ENCODE measurements at places on chromosomes 16 and 17.

DNA sequence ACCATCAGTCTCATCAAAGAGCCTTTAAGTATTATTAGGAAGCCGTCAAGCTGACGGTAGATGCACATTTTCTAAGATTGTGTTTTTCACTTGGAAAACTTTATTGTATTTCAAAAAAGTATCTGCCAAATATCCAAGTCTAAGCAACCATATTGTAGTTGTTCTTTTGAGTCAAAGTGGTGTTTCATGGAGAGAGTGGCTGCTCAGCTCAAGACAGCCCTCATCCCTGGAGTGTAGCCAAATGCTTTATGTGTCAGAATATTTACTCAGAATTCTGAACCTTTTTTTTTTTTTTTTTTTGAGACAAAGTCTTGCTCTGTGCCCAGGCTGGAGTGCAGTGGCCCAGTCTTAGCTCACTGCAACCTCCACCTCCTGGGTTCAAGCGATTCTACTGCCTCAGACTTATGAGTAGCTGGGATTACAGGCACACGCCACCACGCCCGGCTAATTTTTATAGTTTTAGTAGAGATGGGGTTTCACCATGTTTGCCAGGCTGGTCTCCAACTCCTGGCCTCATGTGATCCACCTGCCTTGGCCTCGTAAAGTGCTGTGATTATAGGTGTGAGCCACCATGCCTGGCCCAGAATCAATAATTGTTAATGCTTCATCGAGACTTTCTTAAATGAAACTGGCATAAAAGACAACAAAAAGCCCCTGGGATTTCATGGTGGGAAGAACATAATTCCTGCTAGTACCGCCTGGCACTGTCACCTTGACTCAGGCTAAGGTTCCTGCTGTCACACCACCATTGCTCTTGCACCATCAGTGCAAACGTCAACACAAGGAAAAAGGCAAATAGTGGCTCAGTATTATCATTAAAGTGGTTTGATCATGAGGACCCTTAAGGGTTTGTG, 45.5 kb downstream of the PRKCA start:
- no peak for DNase-seq

DNA sequence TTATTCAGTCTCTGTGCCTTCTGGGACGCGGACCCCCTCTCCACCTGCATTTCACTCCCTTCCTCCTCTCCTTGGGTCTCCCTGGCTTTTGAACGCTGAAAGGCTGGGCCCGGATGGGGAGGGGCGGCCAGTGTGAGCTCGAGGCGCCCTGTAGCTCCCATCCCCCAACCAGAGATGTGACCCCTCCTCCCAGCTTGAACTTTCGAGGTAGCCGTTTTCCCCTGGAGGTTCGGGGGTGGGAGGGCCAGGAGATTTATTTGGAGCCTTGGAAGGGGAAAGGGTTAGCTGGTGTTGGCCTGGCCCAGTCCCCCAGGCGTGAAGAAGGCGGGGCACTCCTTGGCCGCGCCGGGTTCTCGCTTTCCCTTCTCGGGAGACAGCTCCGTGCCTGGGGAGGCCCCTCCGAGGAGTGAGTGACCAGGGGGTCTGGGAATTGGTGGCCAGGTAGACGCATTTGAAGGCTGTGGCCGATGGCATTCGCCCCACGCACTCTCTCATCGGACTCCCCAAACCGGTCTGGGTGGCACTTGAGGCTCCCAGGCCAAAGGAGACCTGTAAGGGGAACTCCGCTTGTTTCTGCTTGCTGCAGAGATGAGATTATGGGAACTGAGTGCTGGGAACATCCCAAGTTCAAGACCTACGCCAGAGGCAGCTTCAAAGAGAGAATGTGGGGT, 942 bp downstream of the LDAF1 start:
- no peak for DNase-seq

DNA sequence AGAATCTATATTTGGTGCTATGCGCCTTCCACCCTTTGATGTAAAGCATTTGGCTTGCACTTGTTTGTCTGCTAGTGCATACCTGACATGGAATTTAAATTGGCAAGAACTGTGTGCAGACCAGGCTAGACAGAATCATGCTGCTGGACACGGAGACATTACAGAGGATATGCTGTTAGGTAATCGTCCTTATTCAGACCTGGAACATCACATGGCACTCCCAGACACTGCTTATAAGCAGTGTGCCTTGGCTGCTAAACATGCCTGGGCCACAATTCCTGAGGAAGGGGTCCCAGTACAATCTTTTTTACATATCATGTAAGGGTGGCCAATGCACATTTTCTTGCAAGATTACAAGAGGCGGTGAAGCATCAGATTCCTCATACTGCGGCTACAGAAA, 6.4 kb downstream of the CD300LD start:
- no peak for DNase-seq

DNA sequence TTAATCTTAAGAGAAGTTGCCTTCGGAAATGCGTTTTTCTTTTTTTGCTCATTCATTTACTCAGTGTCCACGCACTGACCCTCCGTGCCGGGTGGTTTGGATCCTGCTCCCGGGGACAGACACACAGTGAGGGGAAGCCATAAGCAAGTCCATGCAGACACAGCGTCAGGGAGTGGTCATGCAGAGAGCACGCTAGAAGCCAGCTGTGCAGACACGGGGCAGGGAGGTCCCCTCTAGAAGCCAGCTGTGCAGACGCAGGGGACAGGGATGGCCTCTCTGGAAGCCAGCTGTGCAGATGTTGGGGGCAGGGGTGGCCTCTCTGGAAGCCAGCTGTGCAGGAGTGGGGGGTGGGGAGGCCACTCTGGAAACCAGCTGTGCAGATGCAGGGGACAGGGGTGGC, 4.8 kb downstream of the GAA start:
- no peak for DNase-seq

DNA sequence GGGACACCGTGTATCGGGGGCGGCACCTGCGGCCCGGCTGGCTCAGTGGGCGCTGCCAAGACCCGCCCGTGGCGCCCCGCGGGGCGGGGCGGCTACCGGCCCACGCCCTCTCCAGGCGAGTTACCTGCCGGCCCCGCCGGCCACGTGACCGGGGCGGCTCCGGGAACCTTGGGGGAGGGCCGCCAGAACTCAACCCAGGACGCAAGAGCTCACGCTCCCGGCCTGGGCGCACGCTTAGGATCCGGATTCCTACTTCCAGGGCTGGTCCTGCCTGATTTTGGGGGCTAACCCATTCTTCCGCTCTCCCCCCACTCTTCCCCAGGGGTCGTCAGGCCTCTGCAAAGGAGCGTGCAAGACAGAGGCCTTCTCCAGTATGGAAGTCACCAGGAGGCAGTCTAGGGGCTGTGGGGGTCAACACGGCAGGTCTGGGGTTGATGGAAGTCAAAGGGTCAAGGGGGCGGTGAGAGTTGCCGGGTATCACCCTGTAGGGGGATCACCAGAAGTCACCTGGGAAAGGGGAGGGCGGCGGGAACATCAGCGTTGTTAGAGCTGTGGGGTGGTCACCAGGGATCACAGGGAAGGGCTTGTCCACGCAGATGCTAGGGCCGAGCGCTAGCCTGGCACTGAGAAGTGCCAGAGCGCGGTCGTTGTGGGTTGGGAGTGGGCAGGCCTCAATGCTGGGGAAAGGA, 354 bp upstream of the ESRP2 start:
- DNase-seq: peak; percentile 34

GRCh38 chr17:67546578-67547527, 169.8 kb downstream of the PITPNC1 start:
- DNase-seq: no peak

DNA sequence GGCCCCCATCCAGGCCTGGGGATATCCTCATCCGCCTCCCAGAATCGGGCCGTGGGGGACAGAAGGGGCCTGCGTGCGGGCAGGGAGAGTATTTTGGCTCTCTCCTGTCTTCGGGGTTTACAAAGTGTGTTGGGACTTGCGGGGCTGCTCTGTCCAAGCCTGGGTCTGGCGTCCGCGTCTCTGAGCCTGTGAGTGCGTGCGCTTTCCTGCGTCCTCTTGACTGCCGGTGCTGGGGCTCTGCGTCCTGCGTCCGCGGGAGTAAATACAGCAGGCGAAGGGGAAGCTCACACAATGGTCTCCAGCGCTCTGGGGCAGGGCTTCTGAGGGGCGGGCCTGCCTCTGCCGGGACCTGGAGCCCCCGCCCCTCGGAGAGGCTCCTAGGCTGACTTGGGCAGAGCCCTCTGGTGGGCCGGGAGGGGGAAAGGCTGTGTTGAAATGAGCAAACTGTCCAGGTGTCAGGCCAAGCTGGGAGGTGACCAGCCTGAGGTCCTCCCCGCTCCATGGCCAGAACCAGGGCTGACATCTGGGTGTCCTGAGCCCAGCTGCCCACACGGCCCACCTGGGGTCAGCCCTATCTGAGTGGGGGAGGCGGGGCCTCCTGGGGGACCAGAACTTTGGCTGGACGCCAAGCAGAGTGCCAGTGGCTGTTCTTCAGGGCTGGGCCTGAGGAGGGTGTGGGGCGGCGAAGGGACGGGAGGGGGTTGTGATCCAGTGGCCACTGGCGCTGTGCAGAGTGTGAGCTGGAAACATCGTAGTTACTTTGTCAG, 233.6 kb downstream of the SEC14L1 start:
- peak; percentile 56 for DNase-seq

- no peak for DNase-seq
Measured at GRCh38 chr16:6932871-6933385, 399.7 kb upstream of the RBFOX1 start.

- DNase-seq: no peak
Measured at GRCh38 chr16:89395150-89396142, 94.9 kb downstream of the ANKRD11 start.

DNA sequence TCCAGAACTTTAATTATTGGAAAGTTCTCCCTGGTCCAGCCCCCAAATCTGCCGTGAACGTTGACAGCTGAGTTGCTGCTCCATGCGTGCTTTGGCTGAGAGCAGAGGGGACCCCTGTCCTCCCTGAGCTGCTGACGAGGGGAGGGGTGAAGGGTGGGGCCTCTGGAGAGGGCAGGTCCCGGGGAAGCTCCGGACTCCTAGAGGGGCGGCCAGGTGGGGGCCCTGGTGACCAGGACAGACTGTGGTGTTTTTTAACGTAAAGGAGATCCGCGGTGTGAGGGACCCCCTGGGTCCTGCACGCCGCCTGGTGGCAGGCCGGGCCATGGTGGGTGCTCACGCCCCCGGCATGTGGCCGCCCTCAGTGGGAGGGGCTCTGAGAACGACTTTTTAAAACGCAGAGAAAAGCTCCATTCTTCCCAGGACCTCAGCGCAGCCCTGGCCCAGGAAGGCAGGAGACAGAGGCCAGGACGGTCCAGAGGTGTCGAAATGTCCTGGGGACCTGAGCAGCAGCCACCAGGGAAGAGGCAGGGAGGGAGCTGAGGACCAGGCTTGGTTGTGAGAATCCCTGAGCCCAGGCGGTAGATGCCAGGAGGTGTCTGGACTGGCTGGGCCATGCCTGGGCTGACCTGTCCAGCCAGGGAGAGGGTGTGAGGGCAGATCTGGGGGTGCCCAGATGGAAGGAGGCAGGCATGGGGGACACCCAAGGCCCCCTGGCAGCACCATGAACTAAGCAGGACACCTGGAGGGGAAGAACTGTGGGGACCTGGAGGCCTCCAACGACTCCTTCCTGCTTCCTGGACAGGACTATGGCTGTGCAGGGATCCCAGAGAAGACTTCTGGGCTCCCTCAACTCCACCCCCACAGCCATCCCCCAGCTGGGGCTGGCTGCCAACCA, at the start of gene MC1R:
Gene MC1R (plus strand): TSS at position 410 of the 895 bp plus-strand sequence. CDS start 397 bp downstream, at position 807.
- DNase-seq: no peak

GRCh38 chr16:84531671-84532111, 27.2 kb upstream of the MEAK7 start:
- no peak for DNase-seq

GRCh38 chr16:69922200-69922599, 28.9 kb upstream of the CLEC18A start:
- no peak for DNase-seq

GRCh38 chr16:84032458-84033178, 10.0 kb downstream of the SLC38A8 start:
- DNase-seq: no peak

DNA sequence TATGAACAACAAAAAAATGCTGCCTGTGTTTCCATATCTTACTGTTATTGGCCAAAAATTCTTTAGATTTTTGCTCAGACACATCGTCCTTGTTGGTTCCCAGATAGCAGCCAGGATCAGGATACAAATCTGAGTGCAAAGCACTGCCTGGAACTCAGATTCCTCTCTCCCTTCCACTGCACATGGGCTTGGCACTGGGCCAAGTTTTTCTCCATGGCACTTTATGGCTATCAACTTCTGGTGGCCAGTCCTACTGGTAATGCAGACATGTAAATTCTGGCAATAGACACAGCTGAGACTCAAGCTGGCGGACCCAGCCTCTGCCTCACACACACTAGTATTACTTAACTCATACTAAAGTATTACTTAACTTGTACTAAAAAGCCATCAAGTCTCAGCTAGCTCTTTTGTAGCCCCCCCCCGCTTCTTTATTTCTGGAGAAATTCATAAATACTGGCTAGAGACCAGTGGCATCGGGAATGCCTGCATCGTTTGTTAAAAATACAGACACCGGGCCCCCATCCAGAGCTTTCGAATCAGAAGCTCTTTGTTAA, 181.2 kb upstream of the COX10 start:
- DNase-seq: no peak

DNA sequence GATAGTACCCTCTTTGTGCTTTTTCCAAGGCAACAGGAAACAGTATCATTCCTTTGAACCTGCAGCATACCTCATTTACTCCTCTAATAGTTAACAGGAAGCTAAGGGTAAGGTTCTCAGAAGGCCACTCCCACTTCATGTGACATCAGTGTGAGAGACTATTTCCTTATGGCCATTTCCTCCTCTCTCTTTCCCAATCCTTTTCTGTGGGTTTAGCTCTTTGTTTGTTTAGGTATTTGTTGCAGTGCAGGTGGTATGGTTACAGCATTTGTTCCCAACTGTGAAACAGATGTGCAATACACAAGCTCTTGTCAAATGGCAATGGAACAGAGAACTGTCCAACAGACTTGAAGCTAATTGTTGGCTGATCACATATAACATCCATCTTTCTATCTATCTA, 14.7 kb downstream of the TMC5 start:
- DNase-seq: no peak

- no peak for DNase-seq
Measured at GRCh38 chr16:86343027-86343795, 167.1 kb upstream of the FOXF1 start.

DNA sequence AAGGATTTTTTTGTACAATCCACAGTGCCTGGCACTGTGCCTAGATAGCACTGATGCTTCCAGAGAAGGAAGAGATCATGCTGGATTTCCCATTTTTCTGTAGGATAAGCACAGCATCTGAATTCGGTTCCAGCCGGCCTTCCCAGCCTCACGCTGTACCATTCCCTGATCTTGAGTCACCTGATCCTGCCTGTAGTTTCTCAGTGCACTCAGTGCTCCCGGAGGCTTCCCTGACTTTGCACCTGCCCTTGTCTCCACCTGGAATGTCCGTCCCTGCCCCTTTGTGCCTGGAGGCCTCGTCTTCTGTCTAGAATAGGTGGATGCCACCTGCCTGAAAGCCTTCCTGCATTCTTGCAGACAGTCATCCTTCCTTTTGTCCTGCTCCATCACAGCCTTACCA, 179.9 kb downstream of the CCDC182 start:
- DNase-seq: no peak

DNA sequence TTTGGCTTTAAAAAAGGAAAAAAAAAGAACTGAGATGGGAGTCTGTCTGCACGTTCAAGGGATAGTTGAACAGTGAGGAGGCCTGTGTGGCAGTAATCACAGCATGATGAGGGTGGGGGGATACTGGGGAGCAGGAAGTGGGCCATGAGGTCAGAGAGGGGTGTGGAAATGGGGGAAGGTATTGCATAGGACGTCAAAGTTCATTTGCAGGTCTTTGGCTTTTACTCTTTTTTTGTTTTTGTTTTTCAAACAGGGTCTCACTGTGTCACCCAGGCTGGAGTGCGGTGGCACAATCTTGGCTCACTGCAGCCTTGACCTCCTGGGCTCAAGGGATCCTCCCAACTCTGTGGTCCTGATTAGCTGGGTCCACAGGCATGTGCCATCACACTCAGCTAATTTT, 19.0 kb downstream of the WWP2 start:
- DNase-seq: no peak
